ENCODE measurements at places on chromosomes 7 and 10.

GRCh38 chr10:35327790-35328403, 8.4 kb upstream of the CCNY start:
- H3K4me3 ChIP-seq = no peak overlapping the region
- no peaks in the 10 kb centered on the region for H3K27me3 ChIP-seq
- no peak overlapping the region for H3K27ac ChIP-seq
- H3K36me3 ChIP-seq = no peaks in the 10 kb centered on the region

GRCh38 chr7:36080843-36081242, 72.2 kb upstream of the EEPD1 start:
- no peaks in the 10 kb centered on the region for H3K36me3 ChIP-seq
- no peaks in the 10 kb centered on the region for H3K4me1 ChIP-seq
- no peaks in the 10 kb centered on the region for H3K27me3 ChIP-seq
- H3K4me3 ChIP-seq = no peak overlapping the region
- no peak for DNase-seq

GRCh38 chr10:52908478-52908877, 135.9 kb upstream of the MBL2 start:
- no peak overlapping the region for H3K27ac ChIP-seq
- no peaks in the 10 kb centered on the region for H3K27me3 ChIP-seq
- H3K4me1 ChIP-seq = no peaks in the 10 kb centered on the region
- H3K4me3 ChIP-seq = no peak overlapping the region

DNA sequence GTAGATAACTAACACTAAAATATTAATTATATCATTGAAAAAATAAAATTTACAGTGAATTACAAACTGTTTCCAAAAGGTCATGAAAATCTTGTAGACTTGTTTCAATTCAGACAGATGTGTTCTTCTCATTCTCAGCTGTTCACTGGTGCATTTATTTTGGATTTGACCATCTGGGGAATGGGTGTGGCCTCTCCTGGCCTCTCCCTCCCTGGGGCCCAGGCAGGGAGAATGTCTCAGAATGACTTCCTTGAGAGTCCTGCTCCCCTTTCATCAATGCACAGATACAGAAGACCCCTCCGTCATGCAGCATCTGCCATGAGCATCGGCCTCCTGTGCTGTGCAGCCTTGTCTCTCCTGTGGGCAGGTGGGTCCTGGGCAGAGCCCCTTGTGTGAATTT, 192.8 kb upstream of the PRSS58 start:
- H3K4me1 ChIP-seq = no peaks in the 10 kb centered on the region
- H3K27me3 ChIP-seq = no peaks in the 10 kb centered on the region
- DNase-seq = no peak
- no peaks in the 10 kb centered on the region for H3K36me3 ChIP-seq
- H3K27ac ChIP-seq = no peak overlapping the region

GRCh38 chr10:78165617-78166016, 132.0 kb downstream of the RPS24 start:
- H3K4me1 ChIP-seq = no peaks in the 10 kb centered on the region
- H3K27me3 ChIP-seq = no peaks in the 10 kb centered on the region
- no peaks in the 10 kb centered on the region for H3K36me3 ChIP-seq

- DNase-seq = no peak
- H3K36me3 ChIP-seq = no peaks in the 10 kb centered on the region
Measured at GRCh38 chr10:57657164-57657765, 610.4 kb downstream of the IPMK start.

DNA sequence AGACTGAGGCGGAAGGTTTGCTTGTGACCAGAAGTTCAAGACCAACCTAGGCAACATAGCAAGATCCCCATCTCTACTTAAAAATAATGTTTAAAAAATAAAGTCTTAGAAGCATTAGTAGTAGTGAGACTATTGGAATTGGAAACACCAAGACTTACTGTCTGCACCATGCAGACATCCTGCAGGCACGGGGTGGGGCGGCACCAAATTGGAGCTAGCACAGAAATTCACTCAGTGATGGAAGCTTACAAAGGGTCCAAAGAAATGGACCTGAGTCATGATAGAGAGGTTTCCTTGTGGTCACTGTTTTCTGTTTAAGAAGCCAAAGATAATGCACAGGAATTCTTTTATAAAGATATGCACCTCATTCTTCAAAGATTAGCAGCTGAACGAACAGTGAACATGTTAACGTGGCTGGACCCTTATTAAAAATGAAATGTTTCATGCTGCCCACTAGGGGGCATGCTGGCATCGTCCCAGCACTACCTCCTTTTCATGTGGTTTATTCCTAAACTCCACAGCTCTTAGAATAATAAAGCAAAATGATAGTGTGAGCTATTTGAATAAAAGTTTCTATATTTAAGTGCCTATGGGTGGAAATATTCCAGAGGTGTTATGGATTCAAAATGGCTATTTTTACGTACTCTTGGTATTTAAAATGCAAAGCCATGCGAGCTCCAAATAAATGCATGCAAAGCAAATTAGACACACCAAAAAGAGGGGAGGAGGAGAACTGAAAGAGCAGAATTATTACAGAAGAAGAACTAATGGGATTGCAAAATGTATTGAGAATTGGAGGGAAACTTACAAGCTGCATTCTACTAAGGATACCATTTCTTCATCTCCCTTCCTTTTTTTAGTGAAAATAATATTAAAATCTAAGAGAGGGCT, 28.6 kb downstream of the PDSS1 start:
- peak; percentile 60 for DNase-seq
- no peak overlapping the region for H3K27ac ChIP-seq
- no peaks in the 10 kb centered on the region for H3K27me3 ChIP-seq
- H3K36me3 ChIP-seq = no peaks in the 10 kb centered on the region
- H3K4me1 ChIP-seq = no peaks in the 10 kb centered on the region
- no peak overlapping the region for H3K4me3 ChIP-seq

DNA sequence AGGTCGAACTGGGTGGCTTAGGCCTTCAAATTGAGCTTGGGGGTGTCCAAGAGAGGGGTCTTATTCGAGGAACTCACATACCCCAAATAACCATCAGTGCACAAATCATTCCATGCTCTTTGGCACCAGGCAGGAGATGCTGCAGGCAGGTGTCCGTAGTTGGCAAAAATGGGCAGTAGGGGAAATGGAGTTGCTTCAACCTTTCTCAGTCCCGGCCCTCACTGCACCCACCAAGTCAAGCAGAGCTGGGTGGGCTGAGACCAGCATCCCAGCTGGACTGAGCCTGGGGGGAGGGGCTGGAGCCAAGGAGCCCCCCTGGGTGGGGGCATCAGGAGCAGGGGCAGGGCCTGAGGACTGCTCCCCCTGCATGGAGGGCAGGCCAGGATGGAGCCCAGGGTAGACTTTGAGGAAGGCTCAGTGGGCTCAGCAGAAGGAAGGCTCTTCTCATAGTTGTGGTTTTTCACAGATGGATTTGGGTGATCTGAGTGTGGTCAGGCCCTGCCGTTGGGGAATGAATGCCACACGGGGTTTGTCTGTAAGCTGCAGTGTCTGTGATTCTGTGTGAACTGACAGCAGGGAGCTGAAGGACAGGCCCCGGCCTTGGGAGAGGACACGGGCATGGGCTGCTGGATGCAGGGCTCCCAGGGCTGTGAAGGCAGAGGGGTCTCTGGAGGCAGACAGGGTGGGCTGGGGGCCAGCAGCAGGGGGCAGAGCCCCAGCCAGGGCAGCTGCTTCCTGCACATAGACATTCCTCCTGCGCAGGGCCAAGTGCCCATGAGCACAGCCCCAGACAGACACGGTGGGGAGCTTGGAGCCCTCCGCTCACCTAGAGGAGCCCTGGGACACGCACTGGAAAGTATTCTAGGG, 144.5 kb downstream of the ADCY1 start:
- no peaks in the 10 kb centered on the region for H3K36me3 ChIP-seq
- H3K27me3 ChIP-seq = no peaks in the 10 kb centered on the region
- H3K4me3 ChIP-seq = no peak overlapping the region
- no peak overlapping the region for H3K27ac ChIP-seq

GRCh38 chr10:5467207-5467535, 32.2 kb downstream of the CALML5 start:
- DNase-seq = no peak
- H3K27me3 ChIP-seq = no peaks in the 10 kb centered on the region
- no peak overlapping the region for H3K27ac ChIP-seq

- H3K27me3 ChIP-seq = no peaks in the 10 kb centered on the region
- H3K27ac ChIP-seq = no peak overlapping the region
- DNase-seq = no peak
- no peaks in the 10 kb centered on the region for H3K4me1 ChIP-seq
- H3K36me3 ChIP-seq = no peaks in the 10 kb centered on the region
Measured at GRCh38 chr10:48277093-48277492, 2.6 kb upstream of the FRMPD2 start.

- peak overlapping the region; percentile 85 for H3K27ac ChIP-seq
Measured at GRCh38 chr7:131057015-131057793, 270.5 kb upstream of the MKLN1 start.

DNA sequence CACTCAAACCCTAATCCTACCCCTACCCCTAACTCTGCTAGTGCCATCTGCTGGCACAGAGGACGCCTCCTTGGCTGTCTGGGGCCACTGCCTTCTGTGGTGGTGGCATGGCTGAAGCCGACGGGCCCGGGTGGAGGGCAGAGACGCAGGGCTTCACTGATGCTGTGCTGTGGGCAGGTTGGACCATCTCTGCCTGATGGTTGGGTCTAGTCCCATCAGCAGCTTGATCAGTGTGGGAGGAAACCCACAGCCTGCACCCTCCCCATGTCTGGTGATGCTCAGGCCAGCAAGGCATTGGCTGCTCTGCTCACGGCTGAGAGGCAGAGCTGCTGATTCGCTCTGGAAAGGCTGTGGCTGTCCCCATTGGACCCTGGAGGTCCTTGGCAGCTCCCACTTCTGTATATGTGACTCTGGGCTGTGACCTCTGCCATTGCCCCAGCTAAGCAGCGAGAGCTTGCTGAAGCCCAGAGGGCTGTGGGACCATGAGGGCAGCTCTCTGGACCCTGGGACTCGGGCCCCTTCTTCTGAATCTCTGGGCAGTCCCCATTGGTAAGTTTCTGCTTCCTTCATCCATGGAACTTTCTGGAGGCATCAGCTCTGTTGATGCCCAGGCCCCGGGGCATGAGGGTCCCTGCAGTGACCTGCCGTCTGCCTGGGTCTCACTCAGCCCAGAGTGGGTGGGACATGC, at the start of gene SCART1:
Gene SCART1 (plus strand): TSS at position 430 of the 688 bp plus-strand sequence. CDS start 53 bp downstream, at position 483.
- H3K36me3 ChIP-seq = no peaks in the 10 kb centered on the region
- H3K27ac ChIP-seq = no peak within 1 kb of the TSS
- DNase-seq = no peak
- no peak within 1 kb of the TSS for H3K4me3 ChIP-seq
- no peaks in the 10 kb centered on the region for H3K27me3 ChIP-seq
- H3K4me1 ChIP-seq = no peaks in the 10 kb centered on the region

DNA sequence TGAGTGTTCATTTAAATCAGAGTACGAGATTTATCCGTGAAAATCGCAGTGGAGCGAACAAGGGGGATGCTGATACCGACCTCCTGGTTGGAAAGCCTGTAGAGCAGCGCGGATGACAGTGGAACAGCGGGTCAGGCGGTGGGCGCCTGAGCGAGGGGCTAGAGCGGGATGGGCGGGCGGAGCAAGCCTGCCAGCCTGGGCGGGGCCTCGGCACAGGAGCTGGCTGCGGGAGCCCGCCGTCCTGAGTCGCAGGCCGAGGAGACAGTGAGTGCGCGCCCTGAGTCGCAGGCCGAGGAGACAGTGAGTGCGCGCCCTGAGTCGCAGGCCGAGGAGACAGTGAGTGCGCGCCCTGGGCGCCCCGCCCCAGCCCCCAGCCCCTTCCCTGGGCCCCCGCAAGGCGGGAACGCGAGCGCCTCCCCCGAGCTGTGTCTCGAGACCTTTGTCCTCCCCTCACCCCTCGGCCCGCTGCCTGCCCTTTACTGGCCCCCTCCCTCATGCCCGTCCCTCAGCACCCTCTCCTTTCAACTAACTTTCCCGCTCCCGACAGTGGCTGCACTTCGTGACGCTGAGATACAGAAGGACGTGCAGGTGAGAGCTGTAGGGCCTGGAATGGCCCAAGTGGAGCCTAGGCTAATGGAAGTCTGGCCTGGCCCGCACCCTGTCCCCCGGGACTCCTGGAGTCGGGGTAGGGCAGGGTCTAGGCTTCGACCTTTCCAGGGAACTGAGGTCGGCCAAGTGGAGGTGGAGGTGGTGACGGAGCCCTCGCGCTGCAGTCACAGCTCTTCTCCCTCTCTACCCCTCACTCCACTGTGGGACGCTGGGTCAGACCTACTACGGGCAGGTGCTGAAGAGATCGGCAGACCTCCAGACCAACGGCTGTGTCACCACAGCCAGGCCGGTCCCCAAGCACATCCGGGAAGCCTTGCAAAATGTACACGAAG, at the start of gene AS3MT:
Gene AS3MT (plus strand): TSS at position 213 of the 941 bp plus-strand sequence. CDS start 123 bp downstream, at position 336.
- DNase-seq = peak; percentile 67
- H3K27me3 ChIP-seq = no peaks in the 10 kb centered on the region
- H3K36me3 ChIP-seq = no peaks in the 10 kb centered on the region
- H3K4me3 ChIP-seq = peak within 1 kb of the TSS; percentile 61
- H3K4me1 ChIP-seq = peaks cover 2% of the 10 kb centered on the region

GRCh38 chr10:103441206-103441605, 11.0 kb downstream of the CALHM2 start:
- no peak overlapping the region for H3K4me3 ChIP-seq
- no peak for DNase-seq
- no peaks in the 10 kb centered on the region for H3K36me3 ChIP-seq
- peak overlapping the region; percentile 53 for H3K27ac ChIP-seq
- H3K4me1 ChIP-seq = peaks cover 23% of the 10 kb centered on the region

DNA sequence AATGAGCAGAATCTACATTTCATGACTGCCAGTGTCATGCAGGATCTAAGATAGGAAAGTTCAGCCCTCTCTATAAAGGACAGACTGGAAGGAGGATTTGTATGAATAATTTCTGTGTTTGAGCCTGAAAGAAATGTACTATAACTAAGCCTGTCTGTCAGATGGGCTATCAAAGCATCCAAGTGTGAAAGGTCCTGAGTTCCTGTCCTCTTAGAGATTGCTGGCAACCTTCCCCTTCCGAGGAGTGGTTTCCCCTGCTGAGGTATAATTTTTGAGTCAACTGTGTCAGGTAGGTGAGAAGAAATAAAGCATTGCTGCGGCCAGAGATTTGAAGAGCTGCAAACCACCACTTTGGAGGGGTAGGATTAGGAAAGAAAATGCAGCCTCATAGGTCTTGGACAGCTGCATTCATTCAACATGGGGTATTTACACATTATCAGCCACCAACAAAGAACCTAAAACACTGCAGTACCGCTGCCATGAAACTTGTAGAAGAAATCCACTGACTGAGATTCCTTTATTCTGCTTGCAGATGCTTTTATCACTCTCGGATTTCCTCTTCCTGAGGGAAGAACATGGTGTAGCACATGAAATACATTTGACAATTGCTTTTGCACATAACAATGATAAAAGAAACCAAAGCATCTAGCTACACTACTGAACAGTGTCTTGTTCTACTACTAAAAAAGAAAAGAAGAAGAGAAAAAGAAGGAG, 189.1 kb downstream of the DGKI start:
- DNase-seq = no peak
- H3K4me1 ChIP-seq = no peaks in the 10 kb centered on the region
- no peak overlapping the region for H3K4me3 ChIP-seq
- H3K27me3 ChIP-seq = no peaks in the 10 kb centered on the region
- no peaks in the 10 kb centered on the region for H3K36me3 ChIP-seq
